ENCODE measurements at places on chromosomes 5 and 9.

DNA sequence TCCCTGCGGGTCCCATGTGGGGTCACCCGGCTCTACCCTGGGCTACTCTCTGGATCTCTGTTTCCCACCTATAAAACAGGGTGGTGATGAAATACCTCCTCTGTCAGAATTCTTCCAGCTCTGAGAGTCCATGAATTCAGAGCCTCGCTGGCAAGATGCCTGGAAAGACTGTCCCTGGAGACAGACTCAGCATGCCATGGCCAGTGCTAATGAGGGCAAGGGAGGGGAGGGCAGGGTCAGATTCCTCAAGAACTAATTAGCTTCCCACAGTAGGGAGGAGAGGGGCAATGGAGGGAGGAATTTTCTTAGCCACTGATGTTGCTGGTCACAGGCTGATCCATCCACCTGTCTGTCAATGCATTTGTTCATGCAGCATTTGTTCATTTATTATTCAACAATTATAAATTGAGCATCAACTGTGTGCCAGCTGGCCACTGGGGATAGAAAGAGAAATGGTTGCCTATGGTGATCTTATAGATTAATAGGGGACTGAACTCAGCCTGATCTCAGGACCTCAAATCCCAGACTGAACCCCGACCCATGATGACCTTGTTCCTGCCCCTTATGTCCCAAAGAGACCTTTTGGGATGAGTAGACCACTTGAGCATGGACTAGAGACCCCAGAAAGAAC is 4.7 kb downstream of the SYNPO start:
- no peak for DNase-seq

DNA sequence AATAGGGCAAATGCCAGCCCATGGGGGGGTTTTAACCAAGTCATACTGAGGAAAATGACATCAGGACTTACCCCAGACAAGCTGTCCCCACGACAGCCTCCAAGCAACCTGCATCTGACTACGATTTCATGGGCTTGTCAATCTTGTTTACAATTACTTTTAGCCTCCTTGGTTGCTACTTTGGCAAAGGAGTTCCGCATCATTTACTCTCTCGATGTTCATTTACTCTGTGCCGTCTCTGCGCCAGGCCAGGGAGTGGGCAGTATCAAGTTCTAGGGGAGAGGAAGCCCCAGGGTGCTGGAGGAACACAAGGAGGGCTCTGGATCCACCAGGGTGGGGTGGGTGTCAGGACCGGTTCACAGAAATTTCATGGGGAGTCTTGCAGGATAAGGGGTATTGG is 23.9 kb downstream of the PTPN3 start:
- DNase-seq, result no peak

DNA sequence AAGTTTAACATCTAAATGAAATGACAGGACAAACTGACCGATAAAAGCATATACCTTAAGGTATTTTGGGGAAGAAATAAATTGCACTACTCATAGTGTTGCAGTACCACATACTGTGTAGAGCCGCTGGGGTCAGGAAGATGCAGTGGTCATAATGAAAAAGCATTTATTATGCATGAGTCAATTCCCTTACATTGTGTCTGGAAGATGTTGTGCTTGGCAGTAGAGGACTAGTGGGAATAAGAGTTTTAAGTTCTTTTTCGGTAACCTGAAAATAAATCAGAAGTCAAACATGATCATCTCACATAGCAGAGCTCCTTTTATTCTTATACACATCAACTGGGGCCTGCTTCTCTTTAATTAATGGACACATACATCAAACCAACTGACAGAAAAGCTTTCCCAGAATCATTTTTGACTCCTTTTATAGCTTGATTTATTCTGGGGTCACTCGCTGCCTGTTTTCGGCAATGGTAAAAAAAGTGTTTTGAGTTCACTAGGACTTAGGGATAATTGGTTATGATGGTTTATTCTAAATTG is 262.5 kb upstream of the CHD1 start:
- DNase-seq, result no peak

- no peak for DNase-seq
Measured at GRCh38 chr9:108149326-108149725, 659.8 kb upstream of the KLF4 start.

- no peak for DNase-seq
Measured at GRCh38 chr9:2424619-2425033, 197.0 kb upstream of the VLDLR start.

Data from stimulated activated CD4-positive, alpha-beta T cell treated with anti-CD3 and anti-CD28 coated beads, Interleukin-1b, Interleukin-23, amount 100 ng/mL, for 1 hour (primary cell).